Colonic mucosa (tissue), 4 donors: ENCODE measurements at places on chromosomes 4 and X.

- DNase-seq = peak; percentile 20
- H3K4me1 ChIP-seq = no peaks in the 10 kb centered on the region
- H3K4me3 ChIP-seq = no peak overlapping the region
- no peak overlapping the region for H3K27ac ChIP-seq
Observed at GRCh38 chrX:109840585-109840984, 107.5 kb upstream of the ACSL4 start.

GRCh38 chr4:141654098-141654497, 17.7 kb downstream of the IL15 start:
- no peak overlapping the region for H3K4me3 ChIP-seq
- H3K27me3 ChIP-seq = no peaks in the 10 kb centered on the region
- no peaks in the 10 kb centered on the region for H3K36me3 ChIP-seq
- DNase-seq = peak; percentile 54

- no peak overlapping the region for H3K27ac ChIP-seq
- no peak overlapping the region for H3K4me3 ChIP-seq
- no peaks in the 10 kb centered on the region for H3K36me3 ChIP-seq
- no peaks in the 10 kb centered on the region for H3K27me3 ChIP-seq
- H3K4me1 ChIP-seq = no peaks in the 10 kb centered on the region
Observed at GRCh38 chr4:73197220-73197619, 61.4 kb downstream of the ANKRD17 start.

GRCh38 chrX:4240541-4241194, 527.2 kb upstream of the PRKX start:
- H3K27me3 ChIP-seq = no peaks in the 10 kb centered on the region
- DNase-seq = no peak
- H3K27ac ChIP-seq = no peak overlapping the region
- H3K36me3 ChIP-seq = no peaks in the 10 kb centered on the region
- no peaks in the 10 kb centered on the region for H3K4me1 ChIP-seq
- H3K4me3 ChIP-seq = no peak overlapping the region
